Activated CD4-positive, alpha-beta memory T cell treated with anti-CD3 and anti-CD28 coated beads, Interleukin-2, amount 10 ng/mL, durations not matched to agents 7 days and 5 days (primary cell): ENCODE measurements at places on chromosomes 3 and 15.

DNA sequence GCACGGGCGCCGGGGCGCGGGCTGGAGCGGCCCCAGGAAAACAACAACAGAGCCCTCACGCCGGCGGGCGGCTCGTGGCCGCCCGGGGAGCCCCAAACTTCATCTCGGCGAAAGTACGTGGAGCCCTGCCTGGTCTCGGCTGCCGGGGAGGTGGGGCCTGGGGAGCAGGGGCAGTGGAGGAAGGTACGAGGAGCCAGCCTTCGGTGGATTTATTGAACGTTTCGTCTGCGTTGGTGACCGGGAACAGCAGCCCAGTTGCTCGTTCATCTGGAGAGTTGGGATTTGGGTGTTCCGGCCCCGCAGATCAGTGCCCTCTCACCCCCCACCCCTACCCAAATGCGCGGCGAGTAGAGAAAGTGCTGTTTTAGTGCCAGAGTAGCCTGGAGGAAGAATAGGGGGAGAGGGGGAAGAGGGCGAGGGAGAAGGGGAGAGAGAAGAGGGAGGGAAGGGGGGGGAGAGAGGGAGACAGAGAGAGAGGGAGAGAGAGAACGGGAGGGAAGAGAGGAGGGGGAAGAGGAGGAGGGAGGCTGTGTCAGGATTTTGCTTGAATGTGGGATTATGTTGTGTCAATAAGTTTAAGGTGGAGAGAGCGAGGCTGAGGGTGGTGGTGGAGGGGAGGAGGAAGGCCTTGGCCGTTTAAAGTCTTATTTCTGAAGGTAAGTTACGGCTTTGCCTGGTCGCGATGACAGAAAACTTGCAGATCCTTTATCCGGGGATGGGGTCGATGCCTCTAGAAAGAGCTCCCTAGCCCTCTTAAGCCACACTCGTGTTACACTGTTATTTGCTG is 970 bp downstream of the BBX start:
- peak; percentile 52 for DNase-seq

- no peak for DNase-seq
Measured at GRCh38 chr3:32045091-32045915, 61.1 kb upstream of the GPD1L start.

DNA sequence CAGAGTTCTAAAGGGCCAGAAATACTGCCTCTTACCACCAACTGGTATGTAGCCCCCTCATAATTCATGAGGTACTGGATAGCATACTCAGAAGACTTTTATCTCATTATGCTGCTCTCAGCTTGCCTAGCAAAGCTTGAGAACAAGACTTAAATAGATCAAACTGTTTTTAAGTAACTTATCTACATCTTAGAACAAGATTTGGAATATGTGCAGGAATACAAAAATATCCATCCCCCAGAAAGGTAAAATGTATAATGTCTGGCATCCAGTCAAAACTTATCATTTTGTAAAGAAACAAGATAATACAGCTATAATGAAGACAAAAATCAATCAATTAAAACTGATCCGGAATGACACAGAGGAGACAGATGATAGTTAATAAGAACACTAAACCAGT is 400.4 kb upstream of the TGFBR2 start:
- DNase-seq: no peak

DNA sequence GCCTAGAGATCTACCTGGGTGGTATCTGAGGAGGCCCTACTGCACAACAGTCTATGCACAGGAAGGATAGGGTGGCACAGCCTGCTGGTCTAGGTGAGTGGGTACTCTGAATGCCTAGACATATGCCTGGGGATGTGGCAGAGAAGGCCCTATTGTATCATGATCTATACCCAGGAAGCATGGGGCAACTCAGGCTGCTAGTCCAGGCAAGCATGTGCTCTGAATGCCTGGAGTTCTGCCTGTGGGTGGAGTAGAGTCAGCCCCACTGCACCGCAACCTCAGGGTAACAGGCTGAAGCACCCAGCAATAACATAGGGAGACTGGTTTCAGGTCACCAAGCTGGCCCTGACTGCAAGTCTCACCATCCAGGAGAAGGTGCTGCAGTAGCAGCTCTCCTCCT is 224.7 kb downstream of the MFSD1 start:
- no peak for DNase-seq

DNA sequence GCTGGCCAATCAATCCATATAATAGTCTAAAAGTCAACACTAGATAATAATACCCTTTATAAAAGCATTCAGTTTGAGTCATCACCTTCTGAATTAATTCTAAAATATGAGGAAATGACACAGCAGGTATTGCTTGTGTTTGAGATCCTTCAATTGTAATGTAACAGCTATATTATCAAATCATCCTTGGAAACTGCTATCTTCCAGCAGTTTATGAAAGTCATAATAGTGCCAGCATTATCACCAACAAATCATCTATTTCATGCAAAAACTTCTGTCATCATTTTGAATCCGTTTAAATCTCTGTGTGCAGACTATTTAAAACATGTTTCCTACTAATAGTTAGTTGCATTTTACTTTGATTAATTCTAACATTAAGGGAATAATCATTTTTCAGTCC is 468.7 kb downstream of the CADM2 start:
- no peak for DNase-seq

- DNase-seq: peak; percentile 45
Measured at GRCh38 chr3:13544293-13544831, 4.6 kb upstream of the FBLN2 start.

DNA sequence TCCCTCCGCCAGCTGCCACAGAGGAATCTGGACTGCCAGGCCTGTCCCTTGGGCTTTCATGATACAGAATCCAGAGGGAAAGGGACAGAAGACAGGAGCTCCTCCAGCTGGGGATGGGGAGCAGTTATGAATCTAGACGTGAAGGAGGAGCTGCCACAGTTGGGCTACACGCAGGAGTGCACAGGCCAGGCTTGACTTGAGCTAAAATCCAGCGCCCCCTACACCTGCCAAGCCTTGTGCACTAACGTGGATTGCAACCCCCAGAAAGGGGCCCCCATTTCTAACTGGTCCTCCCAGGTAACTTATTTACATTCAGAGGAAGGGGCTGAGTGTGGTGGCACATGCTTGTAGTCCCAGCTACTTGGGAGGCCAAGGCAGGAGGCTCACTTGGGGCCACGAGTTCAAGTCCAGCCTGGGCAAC is 14.3 kb downstream of the KLHL6 start:
- no peak for DNase-seq

GRCh38 chr3:13543253-13543652 is 5.7 kb upstream of the FBLN2 start:
- no peak for DNase-seq

DNA sequence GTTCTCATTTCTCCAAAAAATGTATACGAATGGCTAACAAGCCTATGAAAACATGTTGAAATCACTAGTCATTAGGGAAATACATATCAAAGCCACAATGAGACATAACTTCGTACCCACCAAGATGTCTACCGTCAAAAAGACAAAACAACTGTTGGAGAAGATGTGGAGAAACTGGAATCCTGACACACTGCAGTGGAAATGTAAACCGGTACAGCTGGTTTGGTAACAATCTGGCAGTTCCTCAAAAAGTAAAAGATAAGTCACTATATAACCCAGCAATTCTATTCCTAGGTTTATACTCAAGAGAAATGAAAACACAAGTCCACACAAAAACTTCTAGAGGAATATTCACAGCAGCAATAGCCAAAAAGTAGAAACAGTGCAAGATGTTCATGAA is 7.0 kb downstream of the SCAPER start:
- DNase-seq: no peak

- no peak for DNase-seq
Measured at GRCh38 chr3:136270179-136270578, 20.0 kb downstream of the PCCB start.

GRCh38 chr3:123256256-123256655 is 54.5 kb downstream of the SEC22A start:
- no peak for DNase-seq

GRCh38 chr3:45914362-45915058 is 28.2 kb downstream of the CCR9 start:
- no peak for DNase-seq

DNA sequence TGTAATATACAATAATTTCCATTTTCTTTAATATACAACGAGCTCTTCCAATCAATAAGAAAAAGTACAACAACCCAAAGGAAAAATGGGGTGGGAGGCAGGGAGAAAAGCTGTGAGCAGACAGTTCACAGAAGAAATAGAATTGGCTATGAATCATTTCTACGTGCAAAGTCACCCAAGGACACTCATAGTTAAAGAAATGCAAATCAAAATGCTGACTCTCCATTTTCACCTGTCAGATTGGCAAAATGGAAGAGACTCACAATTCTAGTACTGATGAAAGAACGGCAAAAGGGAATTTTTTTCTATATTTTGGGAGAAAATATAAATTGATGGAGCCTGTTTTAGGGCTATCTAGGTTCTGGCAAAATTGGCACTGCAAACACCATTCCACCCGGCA is 116.3 kb upstream of the MEF2A start:
- no peak for DNase-seq

GRCh38 chr15:91853511-91853947 is at the start of gene SLCO3A1:
SLCO3A1 (plus strand) TSS chr15:91853708.
- DNase-seq: peak; percentile 78

DNA sequence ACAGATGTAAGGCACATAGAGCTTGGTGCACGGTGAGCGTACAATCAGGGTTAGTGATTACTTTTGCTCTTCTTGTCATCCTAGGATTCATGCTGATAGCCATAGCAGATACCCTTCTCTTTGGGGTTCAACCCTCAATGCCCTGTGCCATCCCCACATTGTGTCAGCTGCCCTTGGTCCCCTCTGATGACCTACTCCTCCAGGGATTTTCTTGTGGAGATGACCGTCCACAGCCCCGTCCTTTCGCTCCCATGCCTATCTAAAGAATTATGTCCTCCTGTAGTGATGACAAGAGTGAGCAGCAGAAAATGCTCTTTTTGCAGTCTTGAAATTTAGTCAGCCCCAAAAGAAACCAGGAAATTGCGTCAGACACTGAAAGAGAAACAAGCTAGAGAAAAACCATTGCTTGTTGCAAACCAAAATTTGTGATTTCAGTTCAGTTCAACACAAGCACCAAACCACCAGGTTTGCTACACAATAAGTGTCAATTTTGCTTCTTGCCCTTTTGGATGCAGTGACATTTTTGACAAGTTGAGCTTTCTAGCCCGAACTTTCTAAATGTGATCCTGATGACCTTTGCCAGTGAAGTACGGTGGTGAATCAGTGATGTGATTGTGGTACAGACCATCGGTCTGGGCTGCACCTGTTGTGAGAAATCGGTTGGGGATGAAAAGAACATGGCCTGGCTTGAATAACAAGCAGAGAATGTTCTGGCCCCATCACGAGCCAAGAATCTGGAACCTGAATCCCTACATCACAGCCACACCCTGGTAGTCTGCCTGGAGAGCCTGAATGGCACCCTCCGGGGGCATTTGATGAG is 41.3 kb downstream of the CMTM7 start:
- peak; percentile 35 for DNase-seq

DNA sequence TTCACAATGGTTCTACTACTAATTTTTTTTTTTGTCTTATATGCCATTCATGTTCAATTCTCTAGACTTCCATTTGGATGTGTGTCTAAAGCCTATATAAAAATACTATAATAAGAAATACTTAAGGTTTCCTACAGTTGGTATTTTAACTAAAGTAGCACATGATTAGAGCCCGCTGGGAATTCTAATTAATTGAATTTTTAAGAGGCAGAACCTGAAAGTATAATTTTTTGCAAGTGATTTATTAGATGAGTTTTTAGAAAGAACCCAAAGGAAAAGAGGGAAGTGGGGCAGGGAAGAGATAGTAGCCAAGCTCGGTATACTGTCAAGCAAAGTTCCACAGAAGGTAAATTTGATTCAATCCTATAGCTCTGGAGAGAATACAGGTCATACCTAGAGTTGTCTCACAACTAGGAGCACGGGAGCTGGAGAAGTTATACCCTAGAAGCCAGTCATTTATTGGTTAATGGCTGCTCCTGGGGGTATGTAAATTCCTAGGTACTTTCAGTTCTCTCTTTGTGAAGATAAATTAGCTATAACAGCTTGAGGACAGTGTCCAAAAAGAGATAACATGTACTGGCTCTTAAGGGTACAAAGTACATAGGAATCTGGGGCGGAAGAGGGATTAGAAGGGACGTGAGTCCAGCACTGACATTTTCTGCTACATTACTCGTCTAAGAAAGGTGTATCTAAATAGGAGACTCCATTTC is 225.6 kb downstream of the CNTN6 start:
- DNase-seq: no peak

DNA sequence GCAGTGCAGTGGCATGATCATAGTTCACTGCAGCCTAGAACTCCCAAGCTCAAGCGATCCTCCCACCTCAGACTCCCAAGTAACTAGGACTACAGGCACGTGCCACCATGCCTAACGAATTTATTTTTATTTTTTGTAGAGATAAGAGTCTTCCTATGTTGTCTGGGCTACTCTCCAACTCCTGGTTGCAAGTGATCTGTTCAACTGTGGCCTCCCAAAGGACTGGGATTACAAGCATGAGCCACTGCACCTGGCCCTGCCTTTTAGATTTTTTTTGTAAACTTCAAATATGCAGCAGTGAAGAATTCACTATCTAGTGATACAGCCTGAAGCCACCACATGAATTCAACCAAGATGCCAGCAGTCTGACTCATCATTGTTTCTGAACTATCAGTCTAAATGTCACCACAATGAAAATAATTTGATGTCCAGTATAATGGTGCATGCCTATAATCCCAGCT is 32.7 kb downstream of the UBXN7 start:
- no peak for DNase-seq

DNA sequence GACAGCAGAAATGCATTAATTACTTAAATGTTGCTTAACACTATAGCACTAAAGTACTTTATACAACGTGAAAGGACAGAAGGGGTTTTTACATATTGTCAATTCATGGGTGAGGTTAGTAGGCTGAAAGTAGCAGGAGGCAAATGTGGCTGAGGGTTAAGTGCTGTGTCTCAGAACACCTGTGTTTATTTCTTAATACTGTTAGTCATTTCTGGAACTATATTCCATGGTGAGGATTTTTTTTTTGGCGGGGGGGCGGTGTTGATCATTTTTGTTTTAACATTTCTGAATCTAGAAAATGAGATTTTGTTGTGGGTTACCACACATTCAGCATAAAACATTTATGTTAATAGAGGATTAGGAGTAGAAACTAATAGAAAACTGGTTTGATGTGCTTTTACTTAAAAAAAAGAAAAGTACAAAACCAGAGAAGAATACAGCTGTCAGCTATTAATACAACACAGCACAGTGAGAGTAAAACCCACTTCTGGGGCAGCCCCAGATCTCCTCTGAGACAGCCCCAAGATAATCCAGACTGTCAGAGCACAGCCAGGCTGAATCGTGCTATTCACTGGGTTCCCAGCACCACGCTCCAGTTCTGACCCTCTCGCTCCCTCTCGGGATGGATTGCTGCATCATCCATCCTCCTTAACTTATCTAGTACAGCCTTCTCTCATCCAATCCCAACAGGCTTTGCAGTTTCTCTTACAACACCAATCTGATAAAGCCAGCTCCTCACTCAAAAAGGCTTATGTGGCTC is 307.7 kb downstream of the TUSC7 start:
- no peak for DNase-seq
